Cerebellar nuclear complex (tissue), 1 donor: ENCODE measurements at places on chromosomes 13 and 19.

- DNase-seq: no peak
Observed at GRCh38 chr13:49368688-49369087, 75.2 kb downstream of the CAB39L start.

DNA sequence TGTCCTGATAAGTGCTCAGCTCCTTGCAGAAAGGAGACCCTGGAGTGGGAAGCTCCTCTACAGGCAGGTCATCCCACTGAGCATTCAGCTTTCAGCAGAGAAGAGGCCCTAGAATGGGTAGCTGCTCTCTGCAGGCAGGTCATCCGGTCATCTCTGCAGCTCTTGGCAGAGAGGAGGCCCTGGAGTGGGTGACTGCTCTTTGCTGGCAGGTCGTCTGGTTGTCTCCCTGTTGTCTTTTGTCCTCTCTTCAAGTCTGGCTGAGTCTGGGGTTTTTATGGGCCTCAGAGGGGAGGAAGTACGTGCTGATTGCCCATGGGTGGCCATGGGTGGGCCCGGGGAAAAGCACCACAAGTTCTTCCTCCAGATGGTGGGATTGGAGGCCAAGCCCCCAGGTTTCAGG lies 250.3 kb upstream of the EDNRB start:
- DNase-seq: no peak

GRCh38 chr13:112648966-112649690 lies 40.7 kb upstream of the ATP11A start:
- no peak for DNase-seq

- no peak for DNase-seq
Observed at GRCh38 chr19:42113641-42114348, 18.5 kb downstream of the POU2F2 start.

- no peak for DNase-seq
Observed at GRCh38 chr19:5339950-5340636, 519 bp downstream of the PTPRS start.
